NCI-H1092 treated with DMSO at 0.1 percent for 48 hours (cell line): ENCODE measurements at places on chromosomes 5 and 9.

DNA sequence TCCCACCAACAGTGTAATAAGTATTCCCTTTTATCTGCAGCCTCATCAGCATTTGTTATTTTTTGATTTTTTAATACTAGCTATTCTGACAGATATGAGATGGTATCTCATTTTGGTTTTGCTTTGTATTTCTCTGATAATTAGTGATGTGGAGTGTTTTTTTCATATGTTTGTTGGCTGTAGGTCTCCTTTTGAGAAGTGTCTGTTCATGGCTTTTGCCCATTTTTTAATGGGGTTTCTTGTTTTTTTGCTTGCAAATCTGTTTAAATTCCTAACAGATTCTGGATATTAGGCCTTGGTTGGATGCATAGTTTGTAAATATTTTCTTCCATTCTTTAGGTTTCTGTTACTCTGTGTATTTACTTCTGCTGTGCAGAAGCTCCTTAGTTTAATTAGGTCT is 445.4 kb upstream of the DAB2 start:
- no peak for DNase-seq

- DNase-seq = no peak
These were observed 144.5 kb upstream of the FTMT start for GRCh38 chr5:121707178-121707577.

DNA sequence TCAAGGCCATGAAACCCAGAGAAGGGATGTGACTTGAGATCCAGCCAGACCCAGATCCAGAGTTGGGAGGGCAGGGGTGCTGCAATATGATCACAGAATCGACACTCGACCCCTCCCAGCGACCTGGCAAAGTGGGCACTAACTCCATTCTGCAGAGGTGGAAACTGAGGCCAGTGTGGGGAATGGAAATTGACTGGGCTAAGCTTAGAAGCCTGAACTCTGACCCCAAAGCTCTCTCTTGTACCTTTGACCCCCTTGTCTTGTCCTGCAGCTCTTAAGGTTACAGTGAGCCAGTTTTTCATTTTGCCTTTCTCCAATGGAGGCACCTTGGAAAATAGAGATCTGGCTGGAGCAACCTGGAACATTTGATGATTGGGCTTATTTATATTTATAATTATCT is 14.5 kb upstream of the ERGIC1 start:
- DNase-seq = no peak

DNA sequence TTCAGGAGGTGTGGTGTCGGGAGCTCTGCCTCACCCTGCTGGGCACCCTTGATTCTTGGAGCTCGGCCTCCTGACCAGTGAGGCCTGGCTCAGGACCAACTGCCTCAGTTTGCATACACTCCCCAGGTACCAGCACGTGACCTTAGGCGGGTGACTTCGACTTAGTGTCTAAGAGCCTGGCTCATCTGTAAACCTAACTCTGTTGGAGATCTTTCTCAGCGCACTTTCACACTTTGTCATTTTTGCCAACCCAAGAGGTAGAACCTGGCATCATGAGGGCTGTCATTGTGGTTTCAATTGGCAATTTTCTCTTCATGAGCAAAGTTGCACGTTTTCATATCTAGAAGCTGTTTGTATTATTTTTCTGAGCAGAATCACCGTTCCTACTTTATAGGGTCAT is 13.4 kb upstream of the WNK2 start:
- DNase-seq = no peak

GRCh38 chr9:98121058-98121457 is 2.0 kb upstream of the TRIM14 start:
- DNase-seq = peak; percentile 17

GRCh38 chr9:134030821-134031470 is 5.7 kb downstream of the BRD3OS start:
- no peak for DNase-seq

DNA sequence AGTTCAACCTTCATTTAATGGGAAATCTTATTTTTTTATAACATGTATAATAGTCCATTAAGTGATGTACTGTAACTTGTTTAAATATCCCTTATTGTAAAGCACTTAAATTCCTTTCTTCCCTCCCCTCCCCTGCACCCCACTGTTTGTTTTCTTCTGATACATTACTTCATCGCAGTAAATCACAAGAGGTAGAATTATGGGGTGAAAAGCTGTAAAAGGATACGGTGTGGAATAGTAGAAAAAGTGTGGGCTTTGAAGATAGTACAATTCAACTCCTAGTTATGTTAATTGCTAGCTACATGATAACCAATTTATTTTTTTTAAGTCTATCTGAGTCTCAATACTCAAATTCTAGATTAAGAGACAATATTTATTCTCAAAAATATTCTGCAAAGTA is 41.9 kb upstream of the MACIR start:
- no peak for DNase-seq

GRCh38 chr9:99004115-99004514 is 60.4 kb downstream of the COL15A1 start:
- DNase-seq = no peak

DNA sequence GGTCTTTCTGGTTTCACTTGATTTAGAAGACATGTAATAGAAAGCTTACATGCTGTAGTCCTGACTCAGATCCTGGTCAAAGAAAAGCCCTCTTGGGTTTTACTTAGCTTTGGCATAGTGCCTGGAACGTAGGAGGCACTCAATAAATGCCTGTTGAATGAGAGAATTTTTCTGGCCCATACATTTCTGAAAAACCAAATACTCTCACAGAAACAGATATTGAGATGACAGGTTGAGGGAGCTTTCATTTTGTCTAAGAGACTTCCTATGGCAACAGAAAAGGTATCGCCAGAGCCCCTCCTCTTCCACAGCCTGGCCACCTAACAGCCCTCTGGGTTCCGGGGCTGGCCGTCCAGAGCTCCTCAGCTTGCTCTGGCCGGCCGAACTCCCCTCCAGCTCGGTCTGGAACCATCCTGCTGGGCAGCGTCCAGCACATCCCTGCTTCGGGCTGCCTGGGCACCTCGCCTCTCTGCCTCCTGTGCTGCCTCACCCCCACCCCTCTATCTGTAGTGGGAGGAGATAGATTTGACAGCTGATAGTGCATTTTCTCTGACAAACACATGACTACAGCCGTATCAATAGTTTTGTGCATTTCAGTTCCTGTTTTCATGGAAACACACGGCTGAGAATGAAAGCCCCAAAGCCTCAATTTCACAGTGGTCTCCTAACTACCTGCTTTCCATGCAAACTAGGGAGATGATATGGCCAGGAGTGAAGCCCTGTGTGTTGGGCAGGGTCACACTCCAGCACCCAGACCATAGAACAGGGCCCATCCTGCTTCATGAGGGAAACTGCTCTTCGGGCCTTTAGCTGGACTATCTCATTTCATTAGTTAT is 1.1 kb downstream of the IL4 start:
- DNase-seq = no peak

DNA sequence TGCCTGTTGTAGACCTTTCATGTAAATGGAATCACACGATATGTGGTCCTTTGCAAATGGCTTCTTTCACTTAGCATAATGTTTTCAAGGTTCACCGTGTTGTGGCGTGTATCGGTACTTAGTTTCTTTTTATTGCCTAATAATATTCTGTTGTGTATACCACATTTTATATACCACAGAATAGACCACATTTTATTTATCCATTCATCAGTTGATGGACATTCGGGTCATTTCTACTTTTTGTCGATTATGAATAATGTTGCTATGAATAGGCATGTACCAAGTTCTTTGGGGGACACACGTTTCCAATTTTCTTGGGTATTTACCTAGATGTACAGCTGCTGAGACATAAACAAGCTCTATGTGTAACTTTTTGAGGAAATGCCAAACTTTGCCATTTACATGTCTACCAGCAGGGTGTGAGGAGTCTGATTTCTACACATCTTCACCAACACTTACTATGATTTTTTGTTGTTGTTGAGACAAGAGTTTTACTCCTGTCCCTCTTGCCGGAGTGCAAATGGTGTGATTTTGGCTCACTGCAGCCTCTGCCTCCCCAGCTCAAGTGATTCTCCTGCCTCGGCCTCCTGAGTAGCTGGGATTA is 144.7 kb downstream of the RGS3 start:
- DNase-seq = no peak

DNA sequence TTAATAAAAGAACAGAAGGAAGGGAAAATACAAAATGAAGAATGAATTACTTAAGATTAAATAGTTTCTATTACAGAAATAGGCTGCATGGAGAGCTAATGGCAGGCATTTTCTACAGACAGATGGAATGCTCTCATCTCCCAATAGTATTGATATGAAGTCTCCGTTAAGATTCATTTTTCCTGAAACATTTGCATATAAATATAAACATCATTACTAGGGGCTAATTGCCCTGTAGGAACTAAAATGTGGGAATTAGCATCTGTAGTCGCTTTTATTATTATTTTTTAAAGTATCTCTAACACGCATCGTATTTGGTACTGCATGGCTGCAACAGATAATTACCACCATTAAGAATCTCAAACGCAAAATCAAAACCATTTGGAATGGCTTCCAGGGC is 2275.5 kb downstream of the MAT2B start:
- no peak for DNase-seq

DNA sequence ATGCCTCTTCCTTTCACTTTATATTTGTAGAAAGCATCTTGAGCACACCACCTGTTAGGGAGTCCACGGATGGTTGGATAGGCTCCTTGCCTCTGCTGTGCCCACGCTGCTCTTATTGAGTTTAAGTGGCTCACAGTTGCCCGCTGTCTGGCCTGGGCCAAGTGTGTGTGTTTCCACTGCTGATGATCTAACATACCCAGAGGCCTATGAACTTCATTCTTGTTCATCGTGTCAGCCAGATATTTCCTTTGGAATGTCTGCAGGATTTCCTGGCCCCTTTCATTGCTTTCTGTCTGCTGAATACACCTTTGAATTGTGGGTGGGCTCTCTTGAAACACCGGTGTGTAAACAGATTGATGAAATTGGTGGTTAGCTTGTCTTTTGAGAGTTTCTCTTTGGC is 46.6 kb downstream of the MVB12B start:
- DNase-seq = peak; percentile 22

GRCh38 chr5:149381986-149382338 is 2.9 kb upstream of the IL17B start:
- DNase-seq = peak; percentile 30

DNA sequence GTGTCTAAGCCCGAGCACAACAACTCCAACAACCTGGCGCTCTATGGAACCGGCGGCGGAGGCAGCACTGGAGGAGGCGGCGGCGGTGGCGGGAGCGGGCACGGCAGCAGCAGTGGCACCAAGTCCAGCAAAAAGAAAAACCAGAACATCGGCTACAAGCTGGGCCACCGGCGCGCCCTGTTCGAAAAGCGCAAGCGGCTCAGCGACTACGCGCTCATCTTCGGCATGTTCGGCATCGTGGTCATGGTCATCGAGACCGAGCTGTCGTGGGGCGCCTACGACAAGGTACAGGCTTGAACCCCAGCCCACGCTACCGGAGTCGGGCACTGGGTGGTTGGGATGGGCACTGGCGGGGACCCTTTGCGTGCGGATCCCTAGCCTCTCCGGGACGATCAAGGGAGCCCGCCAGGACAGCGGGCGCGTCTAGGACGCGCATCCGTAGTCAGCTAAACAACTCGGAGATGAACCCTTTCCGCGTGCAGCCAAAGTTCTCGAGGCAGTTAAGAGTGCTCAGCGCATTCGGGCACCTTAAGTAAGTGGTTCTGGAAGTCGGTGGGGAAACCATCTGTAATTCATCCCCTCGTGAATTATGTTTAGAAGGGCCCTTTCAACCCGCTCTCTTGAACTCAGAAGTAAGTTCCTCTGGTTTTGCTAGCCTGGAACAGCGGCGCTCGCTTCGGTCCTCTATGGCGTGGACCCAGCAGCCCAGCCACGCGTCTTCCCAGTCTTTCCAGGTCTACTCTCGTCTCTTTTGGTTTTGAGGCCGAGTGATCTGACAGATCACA is 1.3 kb downstream of the KCNN2 start:
- DNase-seq = peak; percentile 24
